ENCODE measurements at places on chromosomes 4 and X.
A peak's percentile ranks its signal among the peaks of the same experiment; 100 is the strongest.

DNA sequence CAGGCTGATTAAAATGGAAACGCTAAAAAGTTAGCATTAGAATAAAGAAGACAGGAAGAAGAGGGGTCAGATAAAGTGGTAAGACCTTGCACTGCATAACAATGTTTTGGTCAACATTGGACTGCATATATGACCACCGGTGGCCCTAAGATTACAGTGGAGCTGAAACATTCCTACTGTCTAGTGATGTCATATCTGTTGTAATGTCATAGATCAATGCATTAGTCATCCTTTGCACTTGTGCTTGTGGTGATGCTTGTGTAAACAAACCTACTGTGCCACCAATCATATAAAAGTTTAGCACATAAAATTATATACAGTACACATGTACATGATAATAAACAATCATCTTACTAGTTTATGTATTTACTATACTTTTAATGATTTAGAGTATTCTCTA, 73.0 kb downstream of the TMEM165 start:
- DNase-seq = no peak

- DNase-seq = no peak
These were observed 318.5 kb downstream of the EVC2 start for GRCh38 chr4:5389756-5390310.

- no peak for DNase-seq
These were observed 379.8 kb downstream of the ZNF674 start for GRCh38 chrX:46165411-46165810.

GRCh38 chrX:84046403-84046984, 141.5 kb downstream of the RPS6KA6 start:
- DNase-seq = peak; percentile 25

DNA sequence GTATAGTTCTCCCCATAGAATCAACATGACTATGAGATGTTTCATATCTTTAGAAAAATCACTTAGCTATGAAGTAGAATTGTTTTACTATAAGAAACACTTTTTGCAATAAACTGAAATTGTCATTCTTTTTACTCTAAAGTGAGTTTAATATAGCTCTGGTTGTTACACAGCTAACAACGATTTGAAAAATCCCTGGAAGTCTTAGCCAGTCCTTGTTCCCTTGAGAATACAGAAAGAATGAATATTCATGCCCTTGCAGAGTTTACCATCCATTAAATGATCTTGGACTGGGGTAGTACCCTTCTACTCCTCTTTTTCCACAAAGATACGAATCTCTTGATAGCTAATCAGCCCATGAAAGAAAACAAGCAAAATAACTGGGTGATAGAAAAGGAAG, 141.8 kb downstream of the JADE1 start:
- no peak for DNase-seq

DNA sequence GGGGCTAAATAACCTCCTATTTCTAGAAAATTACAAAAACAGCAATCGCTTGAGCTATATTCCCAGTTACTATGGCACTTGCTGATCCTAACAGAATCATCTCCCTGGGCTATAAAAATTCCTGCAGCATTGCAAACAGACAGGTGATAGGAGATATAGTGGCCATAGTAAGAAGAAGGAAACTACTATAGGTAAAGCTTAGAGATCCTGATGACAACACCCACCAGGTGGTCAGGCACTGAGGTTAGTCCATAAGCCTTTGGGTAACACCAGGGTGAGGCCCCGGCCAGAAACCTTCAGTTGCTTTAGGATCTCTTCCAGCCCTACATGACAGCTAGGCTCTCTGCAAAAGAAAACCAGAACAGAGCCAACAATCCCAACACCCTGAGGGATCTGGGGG, 197.9 kb upstream of the PPP1R2C start:
- no peak for DNase-seq

- no peak for DNase-seq
These were observed 745.8 kb upstream of the AMOT start for GRCh38 chrX:113586281-113586898.
